ENCODE measurements at places on chromosomes 2 and 18.

DNA sequence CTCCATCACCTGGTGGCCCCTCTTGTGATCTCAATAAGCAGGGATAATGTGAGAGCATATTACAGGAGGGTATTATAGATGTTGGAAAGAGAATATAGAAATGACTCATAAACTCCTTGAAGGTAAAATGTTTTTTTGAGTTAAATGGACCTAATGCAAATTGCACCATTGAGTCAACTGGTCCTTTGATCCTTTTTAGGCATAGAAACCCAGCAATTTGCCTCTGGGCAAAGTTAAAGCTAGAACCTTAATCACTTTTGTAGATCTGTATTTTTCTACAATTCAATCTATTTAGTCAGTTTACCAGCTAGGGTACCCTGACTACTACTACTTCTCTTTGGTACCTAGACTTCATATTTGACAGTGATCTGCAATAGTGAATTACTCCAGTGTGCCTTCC is 71.8 kb upstream of the RNF152 start:
- no peak for DNase-seq

DNA sequence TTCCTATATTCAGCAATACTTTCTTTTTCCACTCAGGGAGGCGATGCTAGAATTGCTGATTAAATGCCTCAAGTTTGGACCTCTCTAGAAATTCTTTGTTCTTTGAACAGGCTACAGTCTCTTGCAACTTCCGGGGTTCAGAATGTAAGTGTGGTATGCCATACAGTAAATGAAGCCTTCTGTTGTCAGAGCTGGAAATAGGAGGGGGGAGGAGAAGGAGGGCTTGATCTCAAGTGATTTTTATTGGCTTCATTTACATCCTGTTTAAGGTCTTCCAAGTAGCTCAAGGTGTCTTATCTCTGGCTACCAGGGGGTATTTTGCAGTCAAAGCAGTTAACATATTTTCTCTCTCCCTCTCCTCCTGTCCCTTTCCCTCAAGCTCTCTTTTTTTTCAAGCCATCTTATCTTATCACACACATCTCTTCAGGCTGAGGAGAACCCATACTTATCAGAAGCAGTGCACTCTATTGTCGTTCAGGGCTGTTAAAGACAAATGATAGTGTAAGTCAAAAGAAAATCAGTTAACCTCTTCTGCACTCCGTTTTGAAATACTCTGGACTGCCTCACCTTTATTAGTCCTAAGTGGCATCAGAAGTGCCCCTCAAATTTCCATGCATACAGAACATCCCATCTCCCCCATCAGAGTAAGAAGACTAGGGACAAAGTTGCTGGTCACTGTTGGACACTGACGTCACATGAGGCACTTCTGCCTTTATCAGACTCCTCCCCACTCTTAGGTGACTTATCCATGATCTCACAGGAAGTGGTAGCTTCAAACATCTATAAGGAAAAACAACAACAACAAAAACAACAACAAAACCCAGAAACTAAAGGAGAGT is 112.2 kb downstream of the ZNF521 start:
- no peak for DNase-seq

DNA sequence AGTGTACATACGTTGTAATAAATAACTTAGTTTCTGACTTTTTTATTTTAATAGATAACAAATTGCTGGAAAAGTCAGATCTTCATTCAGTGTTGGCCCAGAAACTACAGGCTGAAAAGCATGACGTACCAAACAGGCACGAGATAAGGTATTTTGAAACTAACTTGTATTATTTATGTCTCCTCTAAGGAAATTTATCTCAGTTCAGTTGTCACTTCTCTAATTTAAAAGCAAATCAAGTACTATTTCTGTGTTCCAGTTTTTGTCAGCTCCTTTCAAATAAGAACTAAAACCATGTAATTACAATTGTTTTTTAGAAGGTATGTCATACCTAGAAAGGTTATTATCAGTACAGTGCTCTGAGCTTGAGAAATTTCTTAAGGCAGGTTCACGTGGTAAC is 4.6 kb downstream of the ATG16L1 start:
- DNase-seq: no peak

GRCh38 chr2:181121996-181122395 is 141.6 kb downstream of the UBE2E3 start:
- DNase-seq: no peak

DNA sequence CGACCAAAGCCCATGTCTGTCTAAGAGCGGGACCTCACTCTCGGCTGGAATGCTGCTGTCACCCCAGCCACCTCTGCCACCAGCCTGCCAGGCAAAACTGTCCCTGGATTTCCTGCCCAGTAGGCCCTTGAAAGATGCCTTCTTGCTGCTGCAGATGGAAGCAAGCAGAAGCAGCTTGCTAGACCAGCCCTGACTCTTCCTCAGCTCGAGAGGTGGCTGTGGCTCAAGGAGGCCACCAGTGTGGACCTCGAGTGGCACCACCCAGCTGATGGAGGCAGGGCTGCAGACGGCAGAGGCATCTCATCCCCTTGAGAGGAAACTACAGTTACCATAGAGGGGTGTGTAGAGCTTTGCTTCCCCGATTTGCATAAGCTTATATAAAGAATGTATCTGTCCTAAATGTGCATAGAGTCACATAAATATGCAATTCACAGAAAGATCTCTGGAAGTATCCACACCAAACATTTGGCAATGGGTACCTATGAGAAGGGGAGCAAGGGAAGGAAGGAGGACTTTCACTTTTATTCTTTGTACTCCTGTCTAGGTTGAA is 20.6 kb downstream of the ADCY3 start:
- DNase-seq: no peak

GRCh38 chr2:237500681-237501424 is 13.8 kb downstream of the MLPH start:
- DNase-seq: no peak

- DNase-seq: no peak
Observed at GRCh38 chr18:34773961-34774766, 64.1 kb downstream of the DTNA start.

DNA sequence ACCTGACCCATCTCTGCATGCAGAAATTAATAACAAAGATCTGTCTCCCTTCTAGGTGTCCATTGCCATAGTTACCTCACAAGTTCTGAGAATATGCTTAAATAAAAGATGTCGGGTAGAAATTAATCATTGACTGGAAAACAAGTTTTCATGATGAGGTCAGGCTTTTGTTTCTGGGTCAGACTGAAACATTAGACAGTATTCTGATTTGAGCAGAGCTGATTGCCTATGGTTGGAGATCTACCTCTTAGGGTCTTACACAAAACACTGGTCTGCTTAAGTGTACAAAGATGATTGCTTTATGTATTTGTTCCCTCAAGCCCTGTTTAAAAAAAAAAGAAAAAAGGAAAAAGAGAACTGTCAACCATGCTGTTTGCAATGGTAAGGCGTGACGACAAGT is 956.4 kb downstream of the CPS1 start:
- DNase-seq: no peak

DNA sequence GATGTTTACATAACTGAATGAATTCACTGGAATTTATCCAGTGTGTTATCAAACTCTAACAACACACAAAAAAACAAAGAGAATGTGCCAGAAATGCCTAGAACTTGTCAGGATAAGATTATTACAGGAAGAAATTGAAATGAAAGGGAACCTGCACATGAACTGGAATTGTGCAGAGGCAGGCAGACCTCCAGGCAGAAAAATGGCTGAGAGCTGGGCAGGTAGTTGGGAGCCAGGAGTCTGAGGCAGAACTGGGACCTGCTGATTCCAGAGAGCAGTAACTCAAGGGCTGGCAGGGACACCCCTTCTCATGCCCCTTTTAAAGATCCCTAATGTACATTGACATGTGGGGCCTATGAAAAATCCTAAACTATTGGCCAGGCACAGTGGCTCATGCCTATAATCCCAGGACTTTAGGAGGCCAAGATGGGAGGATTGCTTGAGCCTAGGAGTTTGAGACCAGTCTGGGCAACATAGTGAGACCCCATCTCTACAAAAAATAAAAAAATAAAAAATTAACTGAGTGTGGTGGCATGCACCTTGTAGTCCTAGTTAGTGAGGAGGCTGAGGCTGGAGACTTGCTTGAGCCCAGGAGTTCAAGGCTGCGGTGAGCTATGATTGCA is 674 bp upstream of the SP110 start:
- DNase-seq: no peak

GRCh38 chr2:120568975-120569268 is 166.7 kb upstream of the GLI2 start:
- no peak for DNase-seq

GRCh38 chr2:1664698-1665097 is 79.6 kb downstream of the PXDN start:
- DNase-seq: no peak

DNA sequence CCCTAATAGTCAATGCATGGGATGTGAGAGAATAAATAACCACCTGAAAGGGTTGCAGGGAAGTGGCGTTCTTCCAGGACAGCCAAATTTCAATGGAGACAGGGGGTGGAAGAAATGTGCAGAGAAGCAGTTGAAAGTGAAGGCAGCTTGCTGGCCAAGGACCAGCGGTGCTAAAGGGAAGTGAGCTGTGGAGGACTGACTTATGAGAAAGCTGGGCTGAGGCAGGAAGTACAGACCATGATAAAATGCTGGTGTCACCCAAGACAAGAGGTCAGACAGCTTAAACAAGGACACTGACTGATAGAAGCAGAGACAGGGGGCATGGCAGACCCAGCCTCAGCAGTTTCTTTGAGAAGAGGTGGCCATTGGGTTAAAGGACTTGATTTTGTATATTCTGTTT is 106.7 kb downstream of the DTNB start:
- DNase-seq: no peak

DNA sequence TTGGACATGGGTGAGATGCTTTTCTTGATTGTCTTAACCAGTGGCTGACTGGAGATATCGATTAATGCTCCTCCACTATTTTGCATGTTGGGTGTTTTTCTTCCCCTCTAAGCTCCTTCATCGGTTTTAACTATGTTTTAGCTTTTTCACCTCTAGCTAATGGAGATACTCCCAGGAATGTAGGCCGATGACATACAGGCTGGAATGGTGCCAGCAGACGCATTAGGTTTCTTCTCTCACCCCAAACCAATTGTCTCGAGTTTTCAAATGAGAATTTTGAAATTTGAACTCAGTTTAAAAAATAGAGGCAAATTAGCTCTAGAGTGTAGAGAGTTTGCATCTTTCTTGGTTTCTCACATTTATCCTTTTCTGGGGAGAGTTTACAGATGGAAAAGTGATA is 247.6 kb downstream of the RPRM start:
- no peak for DNase-seq

Data from CD4-positive, alpha-beta T cell treated with Interleukin-4 for 4 hours (primary cell).